CD4-positive, CD25-positive, alpha-beta regulatory T cell (primary cell): ENCODE measurements at places on chromosomes 11 and 22.

- no peaks in the 10 kb centered on the region for H3K27me3 ChIP-seq
- H3K27ac ChIP-seq: no peak overlapping the region
- H3K36me3 ChIP-seq: no peaks in the 10 kb centered on the region
- no peaks in the 10 kb centered on the region for H3K4me1 ChIP-seq
Observed at GRCh38 chr11:102794382-102794781, 3.6 kb downstream of the MMP1 start.

- H3K36me3 ChIP-seq: no peaks in the 10 kb centered on the region
- H3K4me3 ChIP-seq: no peak overlapping the region
- no peaks in the 10 kb centered on the region for H3K4me1 ChIP-seq
- DNase-seq: no peak
Observed at GRCh38 chr11:93484716-93485115, 58.5 kb downstream of the SMCO4 start.

- H3K27me3 ChIP-seq: no peaks in the 10 kb centered on the region
- no peak overlapping the region for H3K27ac ChIP-seq
- H3K4me3 ChIP-seq: no peak overlapping the region
- H3K4me1 ChIP-seq: no peaks in the 10 kb centered on the region
Observed at GRCh38 chr22:33302049-33302545, 243.9 kb upstream of the SYN3 start.

DNA sequence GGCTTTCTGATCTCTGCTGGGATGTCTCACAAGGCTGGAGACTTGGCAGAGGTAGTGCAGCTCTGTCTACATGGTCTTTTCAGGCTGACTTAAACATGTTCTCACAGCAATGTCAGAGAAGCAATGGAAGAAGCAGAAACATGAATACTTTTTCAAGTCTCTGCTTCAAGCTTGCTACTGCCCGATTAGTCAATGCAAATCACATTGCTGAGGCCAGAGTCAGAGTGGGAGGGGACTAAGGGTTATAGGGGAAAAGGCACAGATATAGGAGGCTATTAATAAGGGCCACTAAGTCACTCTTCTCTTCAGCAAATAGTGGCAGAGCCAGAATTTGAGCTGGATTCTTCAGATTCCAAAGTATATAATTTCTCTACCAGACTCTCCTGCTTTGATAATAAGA, 390.5 kb downstream of the TMEM135 start:
- H3K4me3 ChIP-seq: no peak overlapping the region
- H3K4me1 ChIP-seq: no peaks in the 10 kb centered on the region
- H3K27ac ChIP-seq: no peak overlapping the region
